ENCODE measurements at places on chromosomes 2 and 18.

DNA sequence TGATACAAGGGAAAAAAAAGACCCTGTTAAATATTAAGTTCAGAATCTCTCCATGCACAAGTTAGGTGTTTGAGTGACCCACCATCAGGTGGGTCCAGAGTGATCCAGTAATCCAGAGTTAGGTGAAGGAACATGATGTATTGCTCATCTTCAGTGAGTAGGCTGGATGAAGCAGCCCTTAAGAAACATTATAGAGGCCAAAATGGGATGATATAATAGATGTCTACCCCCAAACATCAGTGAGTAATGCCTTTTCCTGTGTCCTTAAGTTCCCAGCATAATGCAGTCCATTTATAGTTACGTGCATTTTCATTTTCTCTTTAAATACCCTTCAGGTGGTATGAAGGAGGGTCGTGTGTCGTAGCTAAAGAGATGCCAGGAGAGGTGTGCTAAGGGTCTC is 89.6 kb downstream of the MAP4K4 start:
- DNase-seq = no peak

DNA sequence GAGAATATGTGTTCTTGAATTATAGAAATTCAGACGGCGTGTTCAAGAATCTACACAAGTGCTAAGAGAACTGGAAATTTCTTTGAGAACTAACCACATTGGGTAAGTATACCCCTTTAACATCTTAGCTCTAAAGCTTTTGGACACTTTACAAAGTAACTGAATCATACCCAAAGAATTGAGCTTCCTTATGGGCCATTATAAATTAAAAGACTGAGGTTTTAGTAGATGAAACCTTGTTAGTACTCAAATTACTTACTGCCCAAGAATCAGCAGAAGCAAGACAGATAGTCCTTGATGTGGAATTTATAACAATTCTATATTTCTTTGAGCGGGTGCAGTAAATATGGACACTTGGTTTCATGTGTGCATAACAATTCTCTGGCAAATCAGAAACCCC is 168.3 kb downstream of the PRPF40A start:
- DNase-seq = no peak

DNA sequence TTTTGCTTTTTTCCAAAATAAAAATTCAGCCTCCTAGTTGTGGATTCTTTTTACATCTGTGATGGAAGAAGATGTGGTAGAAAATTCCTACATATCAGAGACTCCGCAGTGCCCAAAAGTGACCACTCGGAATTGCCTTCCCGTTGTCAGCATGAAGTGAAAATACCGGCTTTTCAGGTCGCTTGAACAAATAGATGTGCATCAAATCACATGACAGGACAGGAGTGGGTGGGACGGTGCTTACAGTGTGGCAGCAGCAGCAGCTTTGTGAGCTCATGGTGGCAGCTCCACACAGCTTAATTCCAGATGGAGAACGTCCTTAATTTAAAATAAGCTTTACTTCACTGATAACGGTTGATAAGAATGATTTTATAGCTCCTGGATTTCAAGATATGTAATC is 20.3 kb downstream of the SALL3 start:
- no peak for DNase-seq

DNA sequence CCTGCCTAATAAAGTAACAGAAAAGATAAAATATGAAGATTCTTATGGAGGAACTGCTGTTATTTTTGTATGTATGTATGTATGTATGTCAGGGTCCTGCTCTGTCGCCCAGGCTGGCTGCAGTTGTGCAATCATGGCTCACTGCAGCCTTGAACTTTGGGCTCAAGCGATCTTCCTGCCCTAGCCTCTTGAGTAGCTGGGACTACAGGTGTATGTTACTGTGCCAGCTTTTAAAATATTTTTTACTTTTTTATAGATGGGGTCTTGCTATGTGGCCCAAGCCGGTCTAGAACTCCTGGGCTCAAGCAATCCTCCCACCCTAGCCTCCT is 26.7 kb downstream of the ANKRD29 start:
- DNase-seq = no peak

DNA sequence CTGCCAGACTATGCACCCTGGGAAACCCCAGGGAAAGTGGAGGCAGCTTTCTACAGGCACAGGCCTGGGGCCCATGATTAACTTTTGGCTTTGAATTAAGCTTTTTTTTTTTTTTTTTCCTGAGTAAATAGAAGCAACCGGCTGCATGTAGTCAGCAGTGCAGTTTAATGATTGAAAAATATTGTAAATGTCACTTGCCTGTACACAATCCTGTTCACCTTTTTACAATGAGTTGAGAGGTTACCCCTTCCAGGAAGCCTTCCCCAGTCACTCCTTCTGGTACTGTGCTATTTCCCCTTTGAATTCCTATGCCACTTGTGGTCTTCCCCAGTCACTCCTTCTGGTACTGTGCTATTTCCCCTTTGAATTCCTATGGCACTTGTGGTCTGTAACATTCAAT is 475.6 kb downstream of the TDRD15 start:
- DNase-seq = no peak

DNA sequence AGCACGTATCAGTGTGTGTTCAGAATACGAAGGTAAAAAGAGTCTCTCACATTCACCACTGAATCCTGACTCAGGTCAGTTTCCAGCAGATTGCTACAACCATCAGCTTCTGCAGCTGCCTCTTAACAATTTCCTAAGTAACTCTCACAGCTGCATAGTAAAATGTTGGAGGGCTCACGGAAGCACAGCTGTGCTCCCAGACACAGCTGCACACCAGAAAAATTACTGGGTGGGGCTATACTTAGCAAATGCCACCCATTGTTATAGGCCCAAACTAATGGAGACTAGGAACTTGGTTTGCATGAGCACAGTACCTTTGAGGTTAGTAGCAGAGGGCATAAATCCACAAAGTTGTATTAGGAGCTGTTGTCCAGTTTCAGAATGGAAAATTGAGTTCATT is 153.9 kb upstream of the ERBB4 start:
- no peak for DNase-seq

All from caudate nucleus (tissue), 63 donors.